ENCODE measurements at places on chromosomes 1 and 21.
A peak's percentile ranks its signal among the peaks of the same experiment; 100 is the strongest.

DNA sequence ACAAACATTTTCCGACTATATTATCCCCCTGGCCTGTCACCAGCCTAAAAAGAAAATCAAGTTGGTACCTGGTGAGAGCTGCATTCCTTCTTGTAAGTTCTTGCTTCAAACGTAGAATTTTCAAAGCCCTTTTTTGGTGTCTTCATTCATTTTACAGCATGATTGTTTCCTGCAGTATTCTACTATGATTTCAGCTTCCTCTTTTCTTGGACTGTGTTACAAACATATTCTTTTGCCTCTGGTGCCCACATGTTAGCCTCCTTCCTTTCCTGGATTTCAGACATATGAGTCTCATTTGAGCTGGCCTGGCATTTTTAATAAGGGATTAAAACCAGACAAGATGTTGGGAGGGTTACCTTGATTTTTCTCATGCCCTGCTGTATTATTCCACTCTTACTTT is 142.5 kb downstream of the PIGK start:
- DNase-seq = no peak

DNA sequence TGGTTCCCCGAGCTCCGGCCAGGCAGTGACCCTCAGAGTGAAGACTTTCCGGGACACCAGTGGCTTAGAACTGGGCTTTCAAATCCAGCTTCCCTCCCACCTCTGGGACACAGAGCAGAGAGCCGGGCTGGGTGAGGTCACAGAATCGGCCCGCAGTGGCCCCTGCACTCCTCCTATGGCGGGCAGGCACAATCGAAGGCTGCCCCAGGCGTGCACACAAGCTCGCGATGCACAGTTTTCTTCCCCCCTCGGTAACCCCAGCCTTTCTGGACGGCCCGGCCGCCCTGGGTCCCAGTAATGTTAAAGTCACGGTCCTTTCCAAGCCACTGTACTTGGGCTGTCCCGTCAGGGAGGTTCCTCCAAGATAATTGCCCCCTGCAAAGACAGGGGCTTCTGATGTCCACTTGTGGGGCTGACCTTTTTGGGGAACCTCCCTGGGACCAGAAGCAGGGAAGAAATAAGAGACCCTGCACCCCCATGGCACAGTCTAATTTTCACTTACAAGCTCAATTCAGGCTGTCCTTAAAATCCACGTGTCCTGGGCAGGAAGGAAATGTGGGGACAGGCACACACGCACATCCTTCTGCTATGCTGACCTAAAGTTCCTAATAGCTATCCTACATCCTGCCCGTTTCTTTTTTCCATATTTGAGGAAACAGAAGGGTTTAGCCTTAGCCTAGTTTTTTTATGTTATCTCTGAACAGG is 13.7 kb downstream of the TFF3 start:
- no peak for DNase-seq

DNA sequence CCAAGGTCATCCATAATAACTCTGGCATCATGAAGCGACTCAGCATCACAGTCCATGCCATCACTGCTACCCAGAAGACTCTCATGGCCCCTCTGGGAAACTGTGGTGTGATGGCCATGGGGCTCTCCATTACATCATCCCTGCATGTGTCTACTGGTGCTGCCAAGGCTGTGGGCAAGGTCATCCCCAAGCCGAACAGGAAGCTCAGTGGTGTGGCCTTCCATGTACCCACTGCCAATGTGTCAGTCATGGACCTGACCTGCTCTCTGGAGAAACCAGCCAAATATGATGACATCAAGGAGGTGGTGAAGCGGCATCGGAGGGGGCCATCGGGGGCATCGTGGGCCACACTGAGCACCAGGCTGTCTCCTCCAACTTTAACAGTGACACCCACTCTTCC is 65.1 kb upstream of the ARHGAP29 start:
- no peak for DNase-seq

- DNase-seq = no peak
These were observed 12.3 kb upstream of the PHC2 start for GRCh38 chr1:33443080-33443704.

DNA sequence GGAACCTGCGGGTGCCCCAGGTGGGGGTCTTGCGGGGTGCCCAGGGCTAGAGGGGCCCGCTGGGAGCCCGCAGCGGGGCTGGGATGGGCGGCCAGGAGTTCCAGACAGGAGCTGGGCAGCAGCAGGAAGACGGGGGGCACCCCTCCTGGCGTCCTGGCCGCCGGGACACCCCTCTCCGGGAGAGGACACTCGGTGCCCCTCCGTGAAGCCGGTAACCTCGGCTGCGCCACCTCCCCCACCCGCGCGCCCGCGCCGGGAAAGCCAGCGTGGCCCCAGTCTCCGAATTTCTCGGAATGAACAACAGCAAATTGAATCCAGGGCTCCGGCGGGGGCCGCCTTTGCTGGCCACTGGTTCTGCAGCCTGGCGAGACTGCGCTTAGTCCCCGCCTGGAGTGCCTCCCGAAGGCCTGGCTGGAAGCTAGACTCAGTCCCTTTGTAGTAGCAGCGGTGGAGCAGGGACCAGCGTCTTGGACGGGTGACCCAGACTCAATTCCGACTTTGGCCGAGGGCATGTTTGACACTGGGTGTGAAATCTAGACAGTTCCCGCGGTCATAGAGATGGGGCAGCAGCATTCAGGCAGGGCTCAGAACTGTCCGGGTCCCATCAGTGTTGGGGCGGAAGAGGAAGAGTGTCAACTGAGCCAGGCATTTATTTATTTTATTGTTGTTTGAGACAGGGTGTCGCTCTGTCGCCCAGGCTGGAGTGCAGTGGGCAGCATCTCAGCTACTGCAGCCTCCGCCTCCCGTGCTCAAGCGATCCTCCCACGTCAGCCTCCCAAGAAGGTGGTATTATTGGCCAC is 773 bp downstream of the IFNGR2 start:
- peak; percentile 37 for DNase-seq

GRCh38 chr1:40706626-40707025 is 15.1 kb downstream of the NFYC start:
- DNase-seq = no peak

DNA sequence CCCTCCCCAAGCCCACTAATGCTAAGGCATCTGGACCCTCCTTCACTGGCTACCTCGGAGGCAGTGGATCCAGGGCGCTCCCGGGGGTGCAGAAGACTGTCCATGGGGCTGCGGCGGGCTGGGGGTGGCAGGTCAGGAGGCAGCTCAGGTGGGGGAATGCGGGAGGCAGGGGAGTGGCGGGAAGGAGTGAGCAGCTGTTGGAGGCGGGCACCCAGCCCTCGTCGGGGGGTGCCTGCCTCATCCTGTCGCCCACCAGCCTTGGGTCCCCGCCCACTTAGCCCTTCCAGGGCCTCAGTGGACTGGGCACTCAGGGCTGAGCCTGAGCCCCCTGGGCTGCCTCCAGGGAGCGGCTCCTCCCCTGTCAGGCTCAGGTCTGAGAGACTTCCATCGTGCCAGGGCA is 10.7 kb upstream of the GATAD2B start:
- no peak for DNase-seq

- no peak for DNase-seq
These were observed 50.8 kb downstream of the CNIH3 start for GRCh38 chr1:224666913-224667312.

DNA sequence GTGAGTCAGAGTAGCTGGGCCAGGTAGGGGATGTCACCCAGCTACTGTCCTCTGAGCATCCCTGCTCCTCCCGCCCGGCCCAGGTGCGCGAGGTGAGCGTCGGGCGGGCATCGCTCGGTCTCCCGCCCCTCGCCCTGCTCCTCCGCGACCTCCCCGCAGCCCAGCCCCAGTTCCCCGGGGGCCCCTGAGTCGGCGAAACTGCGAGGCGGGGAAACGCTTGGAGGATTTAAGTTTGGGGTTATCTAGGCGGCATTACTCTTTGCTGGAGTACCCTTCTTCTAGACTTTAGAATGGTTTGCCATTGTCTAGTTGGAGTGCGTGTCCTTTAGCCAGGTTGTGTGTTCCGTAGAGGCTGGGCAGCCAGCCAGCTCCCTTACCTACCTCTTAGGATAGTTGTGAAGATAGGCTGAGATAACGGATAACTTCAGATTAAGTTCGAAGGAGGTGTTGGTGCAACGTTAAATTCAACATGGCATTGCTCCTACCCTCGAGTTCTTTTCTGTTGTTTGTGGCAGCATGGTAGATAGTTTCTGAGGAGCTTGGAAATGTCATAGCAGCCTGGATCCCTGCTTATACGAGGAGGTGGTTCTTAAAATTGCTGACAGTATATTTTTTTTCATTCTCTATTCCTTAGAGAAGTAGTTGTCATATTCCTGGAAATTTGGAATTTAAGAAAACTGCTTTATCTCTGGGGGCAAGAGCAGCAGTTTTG is 697 bp downstream of the AGO3 start:
- DNase-seq = no peak

DNA sequence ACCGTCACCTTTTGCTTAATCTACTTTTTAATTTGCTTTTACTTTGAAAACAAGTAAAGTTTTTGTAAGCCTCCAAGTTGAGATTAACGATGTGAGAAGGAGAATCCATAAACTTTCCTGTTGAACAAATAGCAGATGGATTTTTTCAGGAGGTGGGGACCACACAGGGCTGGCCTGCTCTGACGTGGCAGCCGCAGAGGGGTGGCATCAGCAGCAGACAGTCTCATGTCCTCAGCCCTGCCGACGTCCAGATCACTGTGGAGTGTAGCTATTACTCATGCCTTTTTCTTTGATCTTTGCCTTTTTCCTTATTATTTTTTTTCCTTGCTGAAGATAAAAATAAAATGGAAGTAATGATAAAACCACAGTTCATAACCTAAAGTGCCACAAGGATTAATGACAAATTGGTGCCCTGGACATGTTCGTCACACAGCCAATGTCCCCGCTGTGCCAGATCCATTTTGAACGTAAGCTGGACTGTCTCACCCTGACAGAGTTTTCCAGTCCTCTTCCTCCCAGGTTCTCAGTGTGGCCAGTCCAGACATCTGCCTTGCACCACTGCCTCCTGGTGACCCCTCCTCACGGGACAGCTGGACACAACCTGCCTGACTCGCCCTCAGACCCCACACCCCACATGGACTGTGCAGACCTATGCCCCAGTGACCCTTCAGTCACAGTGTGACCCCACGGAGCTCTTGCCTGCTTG is 15.4 kb upstream of the ZBTB21 start:
- DNase-seq = no peak

- no peak for DNase-seq
These were observed 1574.5 kb downstream of the MRPL39 start for GRCh38 chr21:24032709-24033232.

DNA sequence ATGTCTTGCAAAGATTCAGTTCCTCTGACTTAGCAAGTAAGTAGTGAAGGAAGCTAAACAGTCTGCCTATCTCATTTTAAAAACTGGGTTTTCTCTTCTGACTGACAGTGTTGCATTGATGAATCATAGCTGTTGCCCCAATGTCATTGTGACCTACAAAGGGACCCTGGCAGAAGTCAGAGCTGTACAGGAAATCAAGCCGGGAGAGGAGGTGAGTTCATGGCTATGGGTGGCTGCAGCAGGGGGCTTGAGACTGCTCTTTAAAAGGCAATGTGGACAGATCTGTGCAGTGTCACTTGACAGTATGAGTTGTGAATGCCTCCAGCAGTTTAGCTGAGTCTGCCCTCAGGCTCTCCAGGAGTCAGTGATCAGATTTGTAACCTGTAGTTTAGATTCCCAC is 46.6 kb downstream of the SMYD2 start:
- DNase-seq = no peak

DNA sequence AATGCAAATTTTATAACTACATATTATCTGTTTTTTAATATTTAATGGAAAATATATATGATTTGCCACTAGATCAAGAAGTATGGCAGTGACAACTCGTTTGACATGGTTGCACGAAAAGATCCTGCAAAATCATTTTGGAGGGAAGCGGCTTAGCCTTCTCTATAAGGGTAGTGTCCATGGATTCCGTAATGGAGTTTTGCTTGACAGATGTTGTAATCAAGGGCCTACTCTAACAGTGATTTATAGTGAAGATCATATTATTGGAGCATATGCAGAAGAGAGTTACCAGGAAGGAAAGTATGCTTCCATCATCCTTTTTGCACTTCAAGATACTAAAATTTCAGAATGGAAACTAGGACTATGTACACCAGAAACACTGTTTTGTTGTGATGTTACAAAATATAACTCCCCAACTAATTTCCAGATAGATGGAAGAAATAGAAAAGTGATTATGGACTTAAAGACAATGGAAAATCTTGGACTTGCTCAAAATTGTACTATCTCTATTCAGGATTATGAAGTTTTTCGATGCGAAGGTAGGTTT is 556 bp downstream of the IFI44 start:
- no peak for DNase-seq

GRCh38 chr1:75953461-75953860 is 21.3 kb upstream of the ASB17 start:
- no peak for DNase-seq

GRCh38 chr1:20574686-20575540 is 14.0 kb upstream of the CDA start:
- peak; percentile 59 for DNase-seq

GRCh38 chr1:86865973-86866637 is 47.8 kb downstream of the SELENOF start:
- no peak for DNase-seq

DNA sequence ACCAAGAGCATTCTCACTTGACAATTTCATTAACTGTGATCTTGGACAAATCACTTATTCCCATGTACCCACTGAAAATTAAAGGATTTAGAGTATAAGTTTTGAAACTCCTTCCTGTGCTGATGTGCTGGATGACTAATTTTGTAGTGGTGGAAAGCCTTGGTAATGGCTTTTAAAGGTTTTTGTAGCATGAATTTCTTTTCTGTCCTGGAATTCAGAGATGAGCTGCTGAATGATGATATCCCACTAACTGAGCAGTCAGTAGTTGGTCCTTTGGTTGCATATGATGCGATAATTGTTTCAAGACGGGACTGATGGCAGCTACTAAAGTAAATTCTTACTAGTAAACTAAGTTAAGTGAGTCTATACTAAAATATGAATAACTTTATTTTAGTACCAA is 5.2 kb downstream of the RPL5 start:
- DNase-seq = no peak

GRCh38 chr1:178704833-178705232 is 20.2 kb upstream of the RALGPS2 start:
- DNase-seq = no peak

- DNase-seq = no peak
These were observed 86.9 kb upstream of the ZBTB40 start for GRCh38 chr1:22364764-22365163.

- peak; percentile 38 for DNase-seq
These were observed 13.9 kb downstream of the NT5C1A start for GRCh38 chr1:39657923-39658485.

DNA sequence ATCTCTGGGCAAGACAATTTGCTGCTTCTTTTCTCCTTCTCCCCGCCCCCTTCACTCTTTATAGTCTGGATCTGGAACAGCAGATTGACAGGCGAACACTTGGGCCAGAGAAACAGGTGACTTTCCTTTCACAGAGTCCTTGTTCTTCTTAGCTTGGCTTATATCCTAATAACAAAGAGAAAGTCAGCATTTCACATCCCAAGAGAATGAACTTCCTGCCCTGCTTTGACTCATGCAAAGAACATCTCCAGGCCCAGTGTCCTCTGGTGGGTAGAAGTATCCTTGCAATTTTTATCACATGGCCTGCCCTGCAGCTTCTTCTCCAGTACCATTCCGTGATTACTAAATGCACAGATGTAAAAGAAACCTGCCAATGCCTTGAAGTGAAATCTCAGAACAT is 764.4 kb downstream of the ADGRL2 start:
- no peak for DNase-seq

GRCh38 chr1:226646026-226646869 is 92.8 kb downstream of the ITPKB start:
- DNase-seq = no peak

- no peak for DNase-seq
These were observed 403.0 kb upstream of the USP24 start for GRCh38 chr1:55618199-55618598.

GRCh38 chr1:69510026-69510425 is 57.7 kb upstream of the LRRC7 start:
- no peak for DNase-seq

Data from T-cell (primary cell).